ENCODE measurements at places on chromosomes 12 and 14.

DNA sequence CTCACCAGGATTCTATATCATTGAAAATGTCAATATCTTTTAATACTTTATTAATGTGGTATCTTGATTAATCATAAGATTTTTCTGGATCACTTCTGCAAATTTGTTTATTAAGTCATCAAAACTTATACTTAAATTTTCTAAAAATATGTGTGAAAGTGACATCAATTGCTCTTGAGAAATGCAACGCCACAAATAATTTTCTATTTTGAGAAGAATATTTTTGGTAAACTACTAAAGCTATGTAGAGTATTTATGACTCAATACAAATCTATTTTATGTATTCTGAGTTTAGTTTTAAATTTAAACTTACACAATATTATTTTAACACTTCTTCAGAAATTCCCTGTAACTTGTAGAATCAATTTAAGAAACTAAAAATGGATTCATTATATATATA is 263.3 kb downstream of the RASSF9 start:
- no peak for DNase-seq

DNA sequence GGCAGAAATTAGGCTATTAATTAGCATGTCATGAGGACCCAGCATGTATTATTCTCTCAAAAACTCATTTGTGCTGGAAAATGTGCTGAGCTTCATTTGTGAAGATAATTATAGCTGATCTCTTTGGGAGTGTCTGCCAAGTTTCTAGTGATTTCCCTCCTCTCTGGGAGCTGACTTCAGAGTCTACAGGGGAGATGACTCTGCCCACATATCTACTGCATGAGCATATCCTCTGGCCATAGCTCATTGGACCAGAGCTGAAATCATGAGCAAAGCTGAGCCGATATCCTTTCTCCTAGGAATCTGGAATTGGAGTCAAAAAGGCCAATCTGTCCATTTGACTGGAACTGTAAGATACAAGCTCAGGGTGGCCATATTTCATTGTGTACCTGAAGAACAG is 5.9 kb downstream of the CCDC198 start:
- no peak for DNase-seq

DNA sequence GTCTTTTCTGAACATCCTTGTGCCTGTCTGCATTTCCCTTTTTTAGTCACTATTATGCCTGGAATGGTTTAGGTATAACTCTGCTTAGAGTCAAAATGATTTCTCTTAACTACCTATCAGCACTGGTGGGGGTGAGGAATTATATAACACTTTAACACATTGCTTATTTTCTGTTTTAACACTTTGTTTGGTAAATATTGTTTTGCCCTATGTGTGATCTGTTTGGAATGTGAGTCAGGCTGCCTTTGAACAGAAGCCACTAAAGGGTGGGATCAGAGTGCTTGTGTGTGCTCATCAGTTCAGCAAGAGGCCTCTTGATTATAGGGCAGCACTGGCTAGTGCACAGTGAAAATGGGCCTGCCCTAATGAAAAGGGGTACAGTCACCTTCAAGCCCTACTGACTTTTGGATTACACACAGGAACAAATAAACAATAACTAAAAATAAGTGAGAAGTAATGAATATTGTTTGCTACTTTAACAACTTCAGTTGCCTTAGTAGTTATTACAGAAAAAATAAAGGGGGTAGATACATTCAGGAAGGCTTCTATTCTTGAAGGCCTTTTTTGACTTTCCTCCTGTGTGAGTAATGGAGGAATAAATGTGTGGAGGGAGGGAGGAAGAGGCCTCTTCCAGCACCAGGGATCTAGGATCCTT is 23.2 kb downstream of the NGDN start:
- DNase-seq, result no peak

- no peak for DNase-seq
Observed at GRCh38 chr12:112941528-112942335, 3.5 kb downstream of the OAS3 start.

- no peak for DNase-seq
Observed at GRCh38 chr14:53265025-53265424, 111.9 kb upstream of the DDHD1 start.

GRCh38 chr12:101459642-101460346 is 15.3 kb upstream of the SPIC start:
- DNase-seq, result no peak
